Retina (tissue), 1 donor: ENCODE measurements at places on chromosomes 2 and 18.

- DNase-seq, result no peak
These were observed 14.6 kb downstream of the ZEB2 start for GRCh38 chr2:144505245-144505831.

DNA sequence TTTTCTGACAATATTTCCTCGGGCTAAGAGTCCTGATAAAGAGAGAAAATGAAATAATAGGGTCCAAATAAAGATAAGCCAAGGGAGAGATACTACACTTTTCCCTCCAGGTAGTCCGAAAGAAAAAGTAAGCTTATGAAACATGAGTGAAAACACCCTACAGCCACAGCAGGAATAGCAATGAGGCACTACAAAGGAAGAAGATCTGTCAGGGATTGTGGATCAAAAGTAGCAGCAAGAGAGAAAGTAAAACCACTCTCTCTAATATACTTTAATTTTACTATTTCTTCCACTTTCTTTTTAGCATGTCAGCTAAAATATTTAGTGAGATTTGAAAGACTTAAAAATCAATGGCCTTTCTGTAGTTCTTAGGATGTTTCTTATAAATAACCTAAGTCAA lies 1601.8 kb downstream of the LRP1B start:
- no peak for DNase-seq

DNA sequence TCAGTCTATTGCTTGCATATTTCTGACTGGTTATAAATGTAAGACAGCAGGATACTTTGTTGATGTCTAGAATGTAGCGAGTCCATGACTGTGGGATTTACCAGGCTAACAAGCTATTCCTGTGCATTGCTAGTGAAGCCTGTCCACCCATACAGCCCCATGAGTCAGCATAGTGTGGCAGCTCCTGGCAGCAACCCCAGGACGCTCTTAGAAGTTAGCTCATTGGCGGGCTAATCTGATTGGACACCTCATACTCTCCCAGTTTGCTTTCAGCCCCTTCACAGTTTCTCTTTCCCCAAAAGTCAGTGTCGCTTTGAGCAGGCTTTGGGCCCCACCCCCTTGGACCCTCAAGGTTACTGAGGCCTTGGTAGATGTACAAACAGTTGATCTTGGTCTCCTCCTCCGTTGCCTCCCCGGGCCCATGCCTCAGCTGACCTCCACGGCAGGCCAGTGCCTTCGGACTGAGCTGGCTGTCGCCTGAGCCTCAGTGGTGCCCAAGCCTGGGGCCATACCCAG lies 48.0 kb downstream of the COA5 start:
- DNase-seq, result no peak

- DNase-seq, result no peak
These were observed 285.6 kb downstream of the GULP1 start for GRCh38 chr2:188577231-188577630.

DNA sequence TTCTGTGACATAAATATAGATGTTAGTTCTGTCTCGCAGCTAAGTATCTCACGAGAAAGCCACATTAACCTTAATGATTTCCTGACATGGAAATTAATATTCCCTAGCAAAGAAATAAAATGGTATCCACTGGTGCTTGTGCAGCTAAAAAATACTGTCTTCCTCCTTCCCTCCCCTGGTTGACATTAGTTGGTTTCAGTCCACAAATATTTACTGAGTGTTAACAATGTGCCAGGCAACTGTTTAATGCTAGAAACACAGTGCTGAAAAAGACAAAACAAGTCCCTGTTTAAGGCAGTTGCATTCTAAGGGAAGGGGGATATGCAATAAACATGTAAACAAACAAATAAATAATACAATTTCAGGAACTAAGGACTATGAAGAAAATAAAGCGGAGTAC lies 44.2 kb upstream of the VPS54 start:
- no peak for DNase-seq

DNA sequence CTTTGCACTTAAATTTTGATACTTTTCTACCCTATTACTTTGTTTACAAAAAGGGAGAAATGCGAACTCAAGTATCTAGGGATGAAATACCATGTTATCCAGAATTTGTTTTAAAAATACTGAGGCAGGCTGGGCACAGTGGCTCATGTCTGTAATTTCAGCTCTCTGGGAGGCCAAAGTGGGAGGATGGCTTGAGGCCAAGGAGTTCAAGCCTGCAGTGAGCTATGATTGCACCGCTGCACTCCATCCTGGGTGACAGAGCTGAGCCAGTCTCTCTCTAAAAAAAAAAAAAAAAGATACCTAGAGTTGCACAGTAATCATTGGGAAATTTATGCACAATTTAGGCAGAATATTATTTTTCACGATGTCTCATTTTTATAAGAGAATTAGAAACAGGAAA lies 12.4 kb upstream of the VAPA start:
- no peak for DNase-seq

GRCh38 chr2:12554224-12555011 lies 162.3 kb upstream of the TRIB2 start:
- DNase-seq, result peak; percentile 77

DNA sequence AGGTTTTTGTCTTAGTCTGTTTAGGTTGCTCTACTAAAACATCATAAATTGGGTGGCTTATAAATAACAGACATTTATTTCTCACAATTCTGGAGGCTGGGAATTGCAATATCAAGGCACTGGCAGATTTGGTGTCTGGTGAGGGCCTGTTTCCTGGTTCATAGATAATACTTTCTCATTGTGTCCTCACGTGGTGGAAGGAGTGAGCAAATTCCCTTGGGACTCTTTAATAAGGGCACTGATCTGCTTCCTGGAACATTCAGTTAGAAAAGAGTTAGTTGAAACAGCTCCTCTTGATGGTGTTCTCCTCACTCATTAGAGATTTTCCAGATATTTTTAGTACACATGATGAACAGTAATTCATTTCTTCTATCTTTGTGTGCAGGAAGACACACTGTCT lies 22.3 kb downstream of the COL4A3 start:
- DNase-seq, result no peak

- DNase-seq, result no peak
These were observed 3.9 kb upstream of the CDH7 start for GRCh38 chr18:65746936-65747335.

- DNase-seq, result no peak
These were observed 90.6 kb upstream of the ANKRD30BL start for GRCh38 chr2:132252191-132252893.

DNA sequence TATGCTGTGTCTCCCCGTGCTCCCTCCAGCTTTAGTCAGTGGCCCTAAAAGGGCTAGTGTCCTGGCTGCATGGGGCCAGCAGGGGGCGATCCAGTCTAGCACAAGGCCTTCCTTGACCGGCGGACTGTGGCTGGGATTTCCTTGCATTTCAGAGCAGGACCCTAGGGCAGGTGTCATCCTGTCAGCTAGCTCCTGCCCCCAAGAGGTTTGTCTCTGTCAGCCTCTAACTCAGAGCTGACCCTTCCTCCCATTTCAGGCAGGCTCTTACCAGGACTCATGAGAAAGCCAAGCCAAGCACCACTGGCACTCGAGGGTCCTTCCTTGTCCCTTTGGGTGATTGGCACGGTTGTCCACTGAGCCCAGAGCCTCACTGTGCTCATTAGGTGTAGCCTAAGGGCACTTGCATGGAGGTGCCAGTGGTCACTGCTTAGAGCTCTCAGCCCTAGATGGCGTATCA lies 140.3 kb downstream of the RPIA start:
- peak; percentile 26 for DNase-seq

GRCh38 chr18:30034818-30035217 lies 1007.7 kb downstream of the DSC3 start:
- DNase-seq, result no peak

DNA sequence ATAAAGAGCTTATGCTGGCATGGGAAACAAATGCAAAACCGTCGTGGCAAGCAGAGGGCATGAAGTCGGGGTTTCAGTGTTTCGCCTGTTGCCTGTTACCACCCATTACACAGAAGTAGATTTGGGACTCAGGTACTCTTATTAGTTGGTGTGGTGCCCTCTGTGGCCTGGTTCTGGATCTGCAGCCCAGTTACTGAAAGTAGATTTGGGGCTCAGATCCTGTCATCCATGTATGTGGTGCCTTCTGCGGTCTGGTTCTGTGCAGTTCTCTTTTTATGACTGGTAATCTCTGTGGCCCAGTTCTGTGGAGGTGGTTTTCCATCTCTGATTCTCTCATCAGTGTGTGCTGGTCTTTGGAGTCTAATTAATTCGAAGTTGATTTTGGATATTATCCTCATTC lies 45.2 kb downstream of the ADNP2 start:
- no peak for DNase-seq

- DNase-seq, result no peak
These were observed 64.0 kb upstream of the CERS6 start for GRCh38 chr2:168392024-168392423.

GRCh38 chr18:58241026-58241679 lies 197.1 kb downstream of the NEDD4L start:
- DNase-seq, result no peak

- no peak for DNase-seq
These were observed 92.7 kb upstream of the PXDN start for GRCh38 chr2:1837022-1837421.

DNA sequence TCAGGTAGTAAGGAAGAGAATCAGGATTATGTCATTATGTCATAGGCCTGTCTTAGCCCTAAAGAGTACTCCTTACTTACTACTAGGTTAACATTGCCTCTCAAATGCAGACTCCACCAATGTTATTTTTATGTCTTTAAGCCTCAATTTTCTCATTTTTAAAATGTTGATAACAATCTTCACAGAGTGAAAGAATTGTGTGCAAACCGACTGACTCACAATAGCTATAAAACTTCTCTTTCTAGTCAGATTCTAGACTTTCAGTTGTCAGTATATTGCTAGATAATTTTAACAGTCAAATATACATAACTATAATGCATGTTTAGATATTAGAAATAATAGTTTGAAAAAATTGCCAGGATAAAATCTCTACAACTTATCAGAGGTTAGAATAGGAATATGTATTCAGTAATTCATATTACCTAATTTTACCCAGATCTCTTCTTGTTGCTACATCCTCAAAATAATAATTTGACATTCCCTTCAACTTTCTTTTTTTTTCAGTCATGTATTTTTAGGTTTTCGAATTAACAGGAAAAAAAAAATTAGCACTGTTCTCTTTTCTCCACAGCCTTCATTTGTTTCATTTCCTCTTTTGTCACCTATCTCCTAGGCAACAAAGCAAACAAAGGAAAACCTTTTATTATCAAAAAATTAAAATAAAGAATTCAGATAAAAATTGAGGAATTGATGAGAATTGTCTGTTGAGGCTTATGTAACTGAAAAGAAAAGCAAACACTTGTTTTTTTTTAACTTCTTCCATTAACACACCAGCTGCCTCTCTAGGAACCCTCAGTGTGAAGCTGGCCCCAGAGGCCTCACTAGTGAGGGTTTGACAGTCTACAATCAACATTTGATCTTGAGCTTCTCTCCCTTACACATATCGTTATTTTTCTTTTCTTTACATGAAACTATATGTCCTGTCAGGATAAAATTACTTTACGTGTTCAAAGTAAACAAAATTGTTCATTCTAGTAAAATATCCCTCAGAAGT lies 279.0 kb downstream of the CALCRL start:
- DNase-seq, result peak; percentile 25

- DNase-seq, result no peak
These were observed 19.1 kb downstream of the LDLRAD4 start for GRCh38 chr18:13237641-13238040.

DNA sequence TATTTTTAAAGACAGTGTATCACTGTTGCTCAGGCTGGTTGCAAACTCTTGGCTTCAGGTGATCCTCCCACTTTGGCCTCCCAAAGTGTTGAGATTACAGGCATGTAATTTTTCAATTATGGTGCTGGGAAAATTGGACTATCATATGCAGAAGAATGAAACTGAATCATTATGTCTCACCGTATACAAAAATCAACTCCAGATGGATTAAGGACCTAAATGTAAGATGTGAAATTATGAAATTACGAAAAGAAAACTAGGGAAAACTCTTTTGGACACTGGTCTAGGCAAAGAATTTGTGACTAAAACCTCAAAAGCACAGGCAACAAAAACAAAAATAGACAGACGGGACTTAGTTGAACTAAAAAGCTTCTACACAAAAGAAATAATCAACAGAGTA lies 31.2 kb downstream of the MAP3K2 start:
- no peak for DNase-seq

- DNase-seq, result no peak
These were observed 226.6 kb downstream of the CDH19 start for GRCh38 chr18:66377291-66377690.

GRCh38 chr2:128308284-128308731 lies 10.4 kb downstream of the HS6ST1 start:
- no peak for DNase-seq

DNA sequence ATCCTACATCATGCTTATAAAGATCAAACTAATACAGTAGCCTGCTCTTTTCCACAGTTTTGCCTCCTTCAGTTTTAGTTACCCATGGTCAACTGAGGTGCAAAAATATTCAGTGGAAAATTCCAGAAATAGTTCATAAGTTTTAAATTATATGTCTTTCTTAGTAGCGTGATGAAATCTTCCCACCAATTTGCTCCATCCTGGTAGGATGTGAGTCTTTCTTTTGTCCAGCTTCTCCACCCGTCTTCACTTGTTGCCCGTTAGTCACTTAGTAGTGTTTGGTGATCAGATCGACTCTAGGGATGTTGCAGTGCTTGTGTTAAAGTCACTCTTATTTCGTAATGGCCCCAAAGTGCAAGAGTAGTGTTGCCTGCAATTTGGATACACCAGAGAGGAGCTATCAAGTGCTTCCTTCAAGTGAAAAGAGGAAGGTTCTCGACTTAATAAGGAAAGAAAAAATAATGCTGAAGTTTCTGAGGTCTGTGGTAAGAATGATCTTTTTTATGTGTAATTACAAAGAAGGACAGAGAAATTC lies 57.0 kb downstream of the CEP192 start:
- DNase-seq, result no peak

DNA sequence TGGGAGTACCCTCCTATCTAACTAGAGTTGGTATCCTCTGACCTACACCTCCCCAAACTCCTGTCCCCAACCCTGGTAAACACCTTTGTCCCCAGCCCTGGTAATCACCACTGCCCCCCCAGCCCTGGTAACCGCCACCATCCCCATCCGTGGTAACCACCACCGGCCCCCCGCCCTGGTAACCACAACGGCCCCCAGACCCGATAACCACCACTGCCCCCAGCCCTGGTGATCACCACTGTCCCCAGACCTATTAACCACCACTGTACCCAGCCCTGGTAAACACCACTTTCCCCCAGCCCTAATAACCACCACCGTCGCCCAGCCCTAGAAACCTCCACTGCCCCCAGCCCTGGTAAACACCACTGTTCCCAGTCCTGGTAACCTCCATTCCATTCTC lies 820.2 kb upstream of the SALL3 start:
- no peak for DNase-seq

DNA sequence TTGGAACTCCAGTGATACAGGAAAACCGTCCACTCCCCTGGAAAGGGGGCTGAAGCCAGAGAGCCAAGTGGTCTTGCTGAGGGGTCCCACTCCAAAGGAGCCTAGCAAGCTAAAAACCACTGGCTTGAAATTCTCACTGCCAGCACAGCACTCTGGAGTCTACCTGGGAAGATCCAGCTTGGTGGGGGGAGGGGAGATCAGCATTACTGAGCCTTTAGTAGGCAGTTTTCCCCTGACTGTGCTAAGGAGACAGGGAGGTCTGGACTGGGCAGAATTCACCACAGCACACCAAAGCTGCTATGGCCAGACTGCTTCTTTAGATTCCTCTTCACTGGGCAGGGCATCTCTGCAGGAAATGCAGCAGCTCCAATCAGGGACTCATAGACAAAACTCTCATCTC lies 510.7 kb upstream of the LRRTM1 start:
- DNase-seq, result no peak

- DNase-seq, result no peak
These were observed 96.3 kb upstream of the TANK start for GRCh38 chr2:161063946-161064306.

- no peak for DNase-seq
These were observed 664.2 kb downstream of the TDRD15 start for GRCh38 chr2:21787941-21788340.

GRCh38 chr2:105100046-105100840 lies 62.4 kb downstream of the MRPS9 start:
- DNase-seq, result no peak
